ENCODE measurements at places on chromosomes 2 and 18. TPM values are rescaled to one million over a fixed set of nuclear protein-coding genes. Genes with fewer than 3 reads are reported as not detected.

Gene ICA1L
- 15.8 TPM for total RNA-seq

DNA sequence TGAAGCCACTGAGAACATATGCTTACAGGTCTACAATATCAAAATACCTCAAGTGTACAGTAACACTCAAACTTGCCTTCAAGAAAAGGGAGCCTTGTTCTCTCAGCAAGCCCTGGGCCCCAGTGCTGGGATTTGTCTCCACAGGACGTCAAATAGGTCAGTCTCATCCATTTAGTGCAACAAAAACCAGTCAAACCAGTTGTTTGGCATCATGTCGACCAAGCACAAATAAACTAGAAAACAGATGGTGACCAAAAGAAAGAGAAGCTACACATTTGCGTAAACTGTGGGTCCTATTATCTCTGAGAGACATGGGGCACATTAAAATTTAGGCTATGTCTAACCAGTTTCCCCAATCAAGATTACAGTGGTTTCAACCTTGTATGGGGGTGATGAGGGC, 182.6 kb upstream of the PKDCC start:
- no peak for DNase-seq

GRCh38 chr2:45330637-45331409, 280.2 kb downstream of the SRBD1 start:
- peak; percentile 10 for DNase-seq

- no peak for DNase-seq
These were observed 57.3 kb upstream of the RND3 start for GRCh38 chr2:150544731-150545130.

GRCh38 chr2:147657086-147658000, 187.5 kb upstream of the ACVR2A start:
- no peak for DNase-seq

GRCh38 chr2:111066062-111066593, 54.6 kb upstream of the BCL2L11 start:
- no peak for DNase-seq

DNA sequence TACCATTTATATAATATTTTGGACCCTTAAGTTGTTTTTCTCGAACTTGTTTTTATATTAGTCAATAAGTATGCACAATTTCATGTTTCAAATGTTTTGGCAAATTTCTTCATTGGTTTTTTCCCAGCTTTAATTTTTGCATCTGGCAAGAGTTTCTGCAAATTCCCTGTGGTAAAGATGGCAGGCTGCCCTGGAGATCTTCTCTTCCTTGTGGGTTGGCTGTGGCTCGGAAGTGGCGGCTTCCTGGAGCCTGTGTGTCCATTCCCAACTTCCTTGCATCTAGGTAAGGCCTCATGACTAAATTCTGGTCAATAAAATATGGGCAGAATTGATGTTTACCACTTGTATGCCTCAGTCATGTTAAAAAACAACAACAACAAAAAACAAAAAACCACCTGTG, 818.6 kb downstream of the EPHA4 start:
- DNase-seq: no peak

GRCh38 chr18:70754486-70754885, 465.6 kb downstream of the SOCS6 start:
- DNase-seq: no peak

- no peak for DNase-seq
These were observed 11.3 kb downstream of the AGPS start for GRCh38 chr2:177403838-177404237.

GRCh38 chr18:75216911-75217689, 6.5 kb downstream of the TSHZ1 start:
- DNase-seq: no peak

- DNase-seq: no peak
These were observed 1329.8 kb downstream of the DSC3 start for GRCh38 chr18:29712785-29713184.

DNA sequence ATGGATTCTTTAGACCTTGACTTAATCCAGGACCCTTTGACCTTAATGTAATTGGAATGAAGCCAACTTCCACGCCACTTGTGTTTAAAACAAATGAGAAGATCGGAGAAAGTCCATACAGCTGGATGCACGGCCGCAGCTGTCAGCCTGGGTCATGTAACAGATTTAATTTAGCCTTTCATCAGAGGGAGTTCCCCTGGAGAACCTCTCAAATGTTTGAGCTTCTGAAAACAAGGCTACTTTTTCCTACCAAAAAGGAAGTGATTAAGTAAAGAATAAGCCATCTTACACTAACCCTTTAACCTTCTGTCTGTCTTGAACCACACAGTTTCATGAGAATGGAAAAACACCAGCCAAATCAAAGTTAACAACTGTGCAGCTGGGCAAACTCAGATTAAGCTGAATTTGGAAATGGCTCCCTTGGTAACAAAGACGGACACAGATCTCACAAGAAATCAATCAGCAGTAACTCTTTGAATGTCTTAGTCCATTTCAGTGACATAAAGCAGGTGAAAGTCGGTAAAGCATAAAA, 103.6 kb downstream of the DOCK10 start:
- DNase-seq: no peak

Gene HOXD12
- total RNA-seq: 0.36 TPM

GRCh38 chr2:121707920-121708361, 28.7 kb downstream of the NIFK start:
- no peak for DNase-seq

Gene SLC9A2
- 22.4 TPM for total RNA-seq

Gene NTSR2
- not detected for total RNA-seq

DNA sequence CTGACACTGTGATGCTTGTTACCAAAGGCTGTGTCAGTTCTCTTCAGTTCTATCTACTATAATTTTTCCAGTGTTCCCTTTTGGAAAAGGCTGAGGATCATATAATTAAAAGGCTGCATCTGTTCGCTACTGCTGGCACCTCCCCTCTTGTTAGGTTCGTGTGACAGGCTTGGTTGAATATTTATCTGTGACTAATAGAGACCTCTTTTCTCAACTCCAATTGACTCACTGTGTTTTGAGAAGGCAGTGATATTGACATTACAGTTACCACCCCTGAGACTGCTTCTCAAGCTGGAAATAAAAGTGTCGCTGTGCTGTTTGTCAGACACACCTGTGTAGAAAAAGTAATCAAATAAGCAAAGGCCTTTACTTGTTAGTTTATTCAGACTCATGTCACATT, 205.5 kb upstream of the KCNH7 start:
- no peak for DNase-seq

GRCh38 chr2:62570861-62571698, 65.1 kb upstream of the TMEM17 start:
- peak; percentile 6 for DNase-seq

- no peak for DNase-seq
These were observed 155.8 kb upstream of the ZEB2 start for GRCh38 chr2:144675731-144676130.

Gene ATG16L1
- total RNA-seq: 58.3 TPM

DNA sequence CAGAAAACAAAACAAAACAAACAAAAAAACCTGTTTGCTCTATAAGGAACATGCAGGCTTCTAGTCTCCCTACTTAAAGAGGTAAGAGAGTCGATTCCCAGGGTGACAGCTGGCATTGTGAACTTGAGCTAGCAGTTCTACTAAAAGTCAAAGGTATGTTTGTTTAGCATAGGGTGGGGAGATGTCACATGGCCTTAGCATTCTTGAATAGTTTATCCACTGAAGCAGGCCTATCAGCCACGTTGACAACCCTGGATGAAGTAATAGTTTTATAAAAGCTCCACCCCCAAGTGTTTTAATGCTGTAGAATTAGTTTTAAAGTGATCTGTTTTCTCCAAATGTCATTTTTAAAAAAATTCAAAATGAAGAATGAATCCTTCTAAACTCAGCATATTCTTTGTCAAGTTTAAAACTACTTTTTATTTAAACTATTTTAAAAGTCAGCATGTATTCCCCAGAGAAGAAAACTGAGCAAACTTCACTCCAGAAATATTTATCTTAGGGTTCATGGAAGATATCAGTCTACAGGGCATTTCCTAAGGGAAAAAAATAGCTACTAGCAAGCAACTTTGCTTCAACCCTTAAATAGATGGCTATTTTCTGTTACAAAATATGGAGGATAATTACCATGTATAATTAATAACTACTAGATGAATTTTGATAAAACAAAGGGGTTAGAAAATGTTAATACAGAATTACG, 1.7 kb downstream of the MYOM1 start:
- DNase-seq: no peak

DNA sequence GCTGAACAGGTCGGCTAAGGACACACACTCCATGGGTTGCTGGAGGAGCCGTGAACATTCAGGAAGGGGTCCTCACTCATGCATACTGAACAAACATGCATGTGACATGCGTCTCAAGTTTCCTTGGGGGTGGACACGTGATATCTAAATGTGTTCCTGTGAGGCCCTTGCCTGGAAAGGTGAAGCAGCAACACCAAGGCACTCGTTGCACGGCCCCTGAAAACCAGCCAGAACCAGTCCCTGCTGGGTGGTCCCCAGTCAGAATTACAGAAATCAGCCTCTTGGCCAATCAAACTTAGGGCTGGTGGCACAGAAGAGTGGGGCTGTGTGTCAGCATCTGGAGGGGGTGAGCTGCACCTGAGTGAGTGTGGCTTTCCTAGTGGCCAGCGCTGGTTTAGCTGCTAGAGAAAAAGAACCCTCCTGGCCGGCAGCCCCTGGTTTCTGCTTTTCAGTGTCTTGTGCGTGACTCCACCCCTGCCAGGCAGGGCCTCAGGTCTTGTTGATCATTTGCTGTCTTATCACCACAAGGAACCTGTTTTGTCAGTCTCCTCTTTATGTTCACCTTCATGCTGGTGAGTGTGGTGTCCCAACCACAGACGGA, 3.2 kb upstream of the AQP12B start:
- peak; percentile 42 for DNase-seq

GRCh38 chr2:144114760-144115159, 405.2 kb downstream of the ZEB2 start:
- no peak for DNase-seq

Gene SMC6
- 8.8 TPM for total RNA-seq

- no peak for DNase-seq
These were observed 763.6 kb upstream of the LRRTM1 start for GRCh38 chr2:81068144-81068543.

Gene PRR30
- total RNA-seq: not detected

- DNase-seq: no peak
These were observed 10.1 kb downstream of the SRSF7 start for GRCh38 chr2:38740851-38741731.

GRCh38 chr2:215557701-215558100, 121.8 kb upstream of the FN1 start:
- no peak for DNase-seq

GRCh38 chr2:45652090-45653031, 886 bp downstream of the PRKCE start:
- peak; percentile 23 for DNase-seq

Gene OTOS
- not detected for total RNA-seq

Gene RAD51AP2
- total RNA-seq: 4.2 TPM

DNA sequence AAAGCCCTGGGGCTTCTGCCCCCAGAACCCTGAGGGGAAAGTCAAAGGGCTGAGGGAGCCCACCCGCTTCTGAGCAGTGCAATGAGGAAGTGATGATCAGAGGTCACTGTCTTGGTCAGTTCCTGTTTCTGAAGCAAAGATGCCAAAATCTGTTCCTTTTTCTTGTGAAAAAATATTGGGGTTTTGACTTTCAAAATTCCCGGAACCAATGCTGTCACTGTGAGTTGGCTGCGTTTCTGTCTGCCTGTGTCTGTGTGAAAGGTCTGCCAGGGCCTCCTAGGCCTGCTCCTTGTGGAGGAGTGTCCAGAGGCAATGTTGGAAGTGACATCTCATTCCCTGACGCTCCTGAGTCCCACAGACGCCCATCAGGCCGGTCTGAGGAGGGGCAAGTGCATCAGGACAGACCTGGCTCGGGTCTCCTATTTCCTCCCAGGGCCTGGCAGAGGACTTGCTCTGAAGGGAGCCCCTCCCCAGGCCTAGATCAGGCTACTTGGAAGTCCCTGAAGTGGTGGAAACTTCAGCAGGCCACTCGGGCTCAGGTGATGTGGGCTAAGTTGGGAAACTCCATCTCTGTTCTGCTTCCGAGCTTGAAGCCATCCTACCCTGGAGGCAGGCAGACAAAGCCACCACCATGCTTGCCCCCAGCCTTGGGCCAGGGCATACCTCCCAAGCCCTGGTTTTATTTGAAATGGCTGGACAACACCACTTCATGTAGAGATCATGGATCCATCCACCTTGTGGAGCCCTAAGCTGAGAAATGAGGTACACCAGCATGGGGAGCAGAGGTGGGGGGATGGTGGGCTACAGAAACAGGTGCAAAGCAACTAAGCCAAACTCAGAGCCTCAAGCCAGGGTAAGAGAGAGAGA, 51.0 kb downstream of the PKDCC start:
- DNase-seq: no peak

Gene PGAP1
- total RNA-seq: 12.0 TPM

DNA sequence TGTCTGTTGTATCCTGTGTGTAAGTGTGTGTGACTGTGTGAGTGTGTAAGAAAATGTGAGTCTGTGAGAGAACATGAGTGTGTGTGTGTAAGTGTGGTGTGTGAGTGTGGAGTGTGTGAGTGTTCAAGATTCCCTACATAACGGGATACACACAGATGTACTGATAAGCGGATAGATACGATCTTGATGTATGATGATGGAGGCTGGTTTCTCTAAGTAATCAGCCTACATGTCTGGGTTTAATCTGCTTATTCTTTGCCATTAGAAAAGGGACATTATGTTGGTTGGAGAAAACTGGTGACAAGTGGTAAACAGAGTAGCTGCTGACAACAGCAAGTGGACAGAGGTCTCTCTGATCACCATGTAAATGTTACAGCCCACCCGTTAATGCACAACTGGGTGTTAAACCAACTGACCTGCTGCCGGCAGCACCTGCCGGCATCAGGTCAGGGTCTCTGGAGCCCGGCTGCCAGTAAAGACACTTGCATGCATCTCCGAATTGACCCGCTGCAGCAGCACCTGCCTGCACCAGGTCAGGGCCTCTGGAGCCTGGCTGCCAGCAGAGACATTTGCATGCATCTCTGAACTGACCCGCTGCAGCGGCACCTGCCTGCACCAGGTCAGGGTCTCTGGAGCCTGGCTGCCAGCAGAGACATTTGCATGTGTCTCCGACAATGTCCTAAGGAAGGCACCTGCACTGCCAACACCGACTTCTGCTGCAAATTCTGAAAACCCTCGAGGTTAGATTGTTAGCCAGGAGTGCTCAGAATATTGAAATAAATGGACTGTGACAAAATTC, 87.5 kb downstream of the MBP start:
- DNase-seq: no peak

- no peak for DNase-seq
These were observed 85.1 kb downstream of the BCL2 start for GRCh38 chr18:63234432-63234831.
